Suppressor macrophage treated with lipopolysaccharide for 4 hours (primary cell): ENCODE measurements at places on chromosomes 1 and 21.

- no peak for DNase-seq
Measured at GRCh38 chr1:151541752-151542151, 1.6 kb downstream of the TUFT1 start.

- DNase-seq, result no peak
Measured at GRCh38 chr1:79220509-79220908, 214.0 kb upstream of the ADGRL4 start.

DNA sequence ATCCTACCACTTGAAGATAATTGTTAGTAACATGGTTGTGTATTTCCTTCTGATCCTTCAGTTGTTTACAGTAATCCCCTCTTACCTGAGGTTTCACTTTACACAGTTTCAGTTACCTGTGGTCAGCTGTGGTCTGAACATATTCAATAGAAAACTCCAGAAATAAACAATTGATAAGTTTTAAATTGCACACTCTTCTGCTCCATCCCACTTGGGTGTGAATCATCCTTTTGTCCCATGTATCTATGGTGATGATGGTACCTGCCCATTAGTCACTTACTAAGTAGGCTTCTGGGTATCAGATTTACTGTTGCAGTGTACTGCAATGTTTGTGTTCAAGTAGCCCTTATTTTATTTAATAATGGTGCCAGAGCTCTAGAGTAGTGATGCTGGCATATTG, 62.5 kb downstream of the OSBPL9 start:
- DNase-seq, result no peak

GRCh38 chr1:234270581-234271242, 102.5 kb upstream of the COA6 start:
- DNase-seq, result no peak

DNA sequence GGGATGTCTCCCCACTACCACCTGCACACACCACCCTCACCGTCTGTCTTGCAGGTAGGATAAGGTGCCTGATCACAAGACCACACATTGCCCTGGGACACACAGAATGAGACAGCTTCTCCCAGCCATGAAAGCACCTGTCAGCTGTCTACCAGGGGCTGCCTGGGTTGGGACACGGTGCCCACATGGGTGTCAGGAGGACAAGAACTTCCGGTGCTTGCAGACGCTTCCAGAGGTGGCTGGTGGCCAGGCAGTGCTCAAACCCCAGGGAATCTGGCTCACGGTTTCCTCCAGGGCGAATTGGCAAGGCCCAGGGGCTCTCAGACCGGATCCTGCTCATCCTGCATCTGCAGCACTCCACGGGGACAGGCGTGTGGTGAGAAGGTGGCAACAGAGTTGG, 182.6 kb upstream of the ARHGEF16 start:
- no peak for DNase-seq

DNA sequence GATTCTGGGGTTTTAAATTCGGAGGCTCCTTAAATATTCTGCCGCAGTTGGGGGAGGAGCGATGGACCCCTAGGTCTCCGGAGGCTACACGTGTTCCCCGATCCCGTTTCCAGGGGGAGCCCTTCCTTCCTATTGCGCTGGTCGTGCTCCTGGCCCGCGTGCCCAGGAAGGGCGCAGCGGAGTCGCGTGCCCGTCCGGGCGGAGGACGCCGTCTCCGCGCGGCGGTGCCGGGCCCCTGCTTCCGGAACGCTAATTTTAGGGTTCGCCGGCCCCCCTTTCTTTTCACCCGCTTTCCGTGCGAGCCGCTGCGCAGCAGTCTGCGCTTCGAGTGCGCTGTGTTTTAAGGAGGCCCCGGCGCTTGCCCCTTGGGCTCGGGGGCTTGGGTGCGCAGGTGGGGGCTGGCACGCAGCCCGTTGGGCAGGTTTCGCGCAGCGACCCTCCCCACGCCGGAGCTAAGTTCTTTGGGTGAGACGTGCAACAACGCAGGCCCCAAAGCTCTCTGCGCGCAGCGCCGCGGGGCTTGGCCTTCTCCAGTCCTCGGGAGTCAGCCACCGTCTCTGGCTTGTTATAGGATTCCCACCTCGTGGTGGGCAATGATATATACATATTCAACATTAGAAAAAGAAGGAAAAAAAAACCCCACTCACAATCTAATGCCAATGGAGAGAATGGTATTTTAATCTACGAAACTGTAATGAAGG, 43.5 kb upstream of the DNAJC6 start:
- peak; percentile 25 for DNase-seq

GRCh38 chr1:108059945-108060344, 95.0 kb upstream of the VAV3 start:
- peak; percentile 59 for DNase-seq

- DNase-seq, result peak; percentile 37
Measured at GRCh38 chr21:34885626-34886239, 163.4 kb downstream of the RUNX1 start.

GRCh38 chr1:199858856-199859255, 168.7 kb upstream of the NR5A2 start:
- DNase-seq, result no peak

DNA sequence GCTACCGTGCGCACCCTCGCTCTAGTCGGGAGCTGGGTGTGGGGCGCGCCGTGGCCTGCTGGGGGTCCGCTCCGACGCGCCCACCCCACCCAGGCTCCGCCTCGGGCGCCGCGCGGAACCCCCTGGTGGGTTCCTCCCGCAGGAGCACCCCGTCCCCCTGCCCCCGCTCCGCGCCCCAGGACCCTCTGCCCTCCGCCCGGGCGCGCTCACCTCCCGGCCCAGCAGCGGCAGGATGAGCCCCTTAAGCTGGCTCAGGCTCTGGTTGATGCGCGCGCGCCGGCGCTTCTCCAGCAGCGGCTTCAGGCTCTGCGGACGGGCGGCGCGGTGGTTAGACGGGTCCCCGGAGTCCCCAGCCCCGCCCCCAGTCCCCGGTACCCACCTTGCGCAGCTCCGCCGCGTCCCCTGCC, 319 bp downstream of the HES2 start:
- DNase-seq, result no peak

DNA sequence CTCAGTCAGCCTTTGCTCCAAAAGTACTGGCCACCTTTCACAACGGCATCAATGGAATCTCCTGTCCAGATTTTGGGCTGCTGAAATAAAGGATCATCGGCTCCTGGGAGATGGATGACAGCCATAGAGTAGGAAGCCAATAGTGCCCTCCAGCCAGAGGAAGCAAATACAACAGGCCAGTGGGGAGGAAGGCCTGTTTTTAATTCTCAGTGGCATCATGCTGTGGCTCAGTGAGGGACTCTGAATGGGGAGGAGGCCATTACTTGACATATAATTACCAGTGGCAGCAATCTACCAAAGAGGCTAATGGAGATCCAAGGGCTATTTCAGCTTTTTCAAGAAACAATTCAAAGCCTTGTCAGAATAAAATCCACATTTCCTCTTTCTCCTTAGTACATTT, 26.7 kb downstream of the COLGALT2 start:
- no peak for DNase-seq

GRCh38 chr1:160085686-160086455, 4.5 kb downstream of the KCNJ9 start:
- peak; percentile 91 for DNase-seq

- DNase-seq, result no peak
Measured at GRCh38 chr1:112790920-112791722, 76.0 kb upstream of the PPM1J start.

GRCh38 chr1:67158401-67158800, 7.9 kb upstream of the IL23R start:
- DNase-seq, result no peak

GRCh38 chr1:159958719-159959380, 4.8 kb upstream of the SLAMF9 start:
- DNase-seq, result no peak

GRCh38 chr21:45478115-45478801, 64.0 kb downstream of the SLC19A1 start:
- DNase-seq, result peak; percentile 88

DNA sequence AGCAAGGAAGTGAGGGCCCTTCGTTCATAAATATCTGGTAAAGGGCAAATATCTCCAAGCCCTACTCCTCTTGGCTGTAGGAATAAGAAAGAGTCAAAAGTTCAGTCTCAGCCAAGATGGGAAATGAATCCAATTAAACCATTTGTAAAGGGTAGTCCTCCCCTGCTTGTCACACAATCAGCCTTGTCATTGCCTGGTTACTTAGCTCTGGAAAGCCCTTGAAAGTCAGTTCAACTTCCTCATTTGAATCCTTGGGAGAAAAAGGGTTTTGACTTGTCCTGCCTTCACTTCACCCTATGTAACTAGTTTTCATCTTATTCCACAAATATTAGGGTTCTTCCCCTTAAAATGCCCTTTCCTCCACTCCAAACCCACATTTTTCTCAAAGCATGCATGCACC, 100.0 kb downstream of the ELAVL4 start:
- DNase-seq, result peak; percentile 26

DNA sequence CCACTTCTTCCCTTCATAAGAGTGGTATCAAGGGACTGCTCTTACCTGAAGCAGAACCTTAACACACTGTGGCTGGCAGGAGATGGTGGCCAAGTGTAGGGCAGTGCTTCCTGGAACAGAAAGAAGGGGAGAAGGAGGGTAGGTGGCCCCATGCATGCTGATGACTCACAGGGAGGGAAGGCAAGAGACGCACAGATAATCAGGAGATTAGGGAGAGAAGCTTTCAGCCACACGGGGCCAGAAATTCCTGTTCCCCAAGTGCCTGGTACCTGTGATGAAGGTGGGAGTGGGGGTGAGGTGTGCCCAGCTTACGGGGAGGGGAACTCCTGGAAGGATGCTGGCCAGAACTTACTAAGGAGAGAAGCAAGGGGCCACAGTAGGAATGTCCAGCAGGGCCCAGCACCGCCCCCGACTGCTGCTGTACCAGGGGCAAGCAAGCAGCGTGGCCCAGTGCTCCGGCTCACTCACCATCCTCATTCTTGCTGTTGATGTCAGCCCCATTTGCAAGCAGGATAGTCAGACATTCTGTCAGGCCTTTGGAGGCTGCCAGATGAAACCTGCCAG, 7.7 kb downstream of the ANKRD35 start:
- no peak for DNase-seq

DNA sequence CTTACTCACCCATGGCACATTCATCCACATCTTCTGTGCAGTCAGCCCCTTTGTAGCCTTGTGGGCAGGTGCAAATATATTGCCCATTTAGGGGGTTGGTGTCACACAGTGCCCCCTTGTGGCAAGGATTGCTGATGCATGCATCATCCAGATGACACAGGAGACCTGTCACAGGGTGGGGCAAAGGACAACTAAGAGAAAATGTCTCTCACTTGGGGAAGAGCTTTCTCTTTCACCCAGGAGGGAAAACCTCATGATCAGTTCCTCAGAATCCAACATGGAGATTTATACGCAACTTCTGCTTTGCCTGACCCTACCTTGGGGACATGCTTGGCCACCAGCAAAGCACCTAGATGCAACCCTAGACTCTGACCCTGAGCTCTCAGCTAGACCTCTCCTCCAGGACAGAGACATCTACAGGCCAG, 71.8 kb upstream of the ADAM30 start:
- DNase-seq, result peak; percentile 80

DNA sequence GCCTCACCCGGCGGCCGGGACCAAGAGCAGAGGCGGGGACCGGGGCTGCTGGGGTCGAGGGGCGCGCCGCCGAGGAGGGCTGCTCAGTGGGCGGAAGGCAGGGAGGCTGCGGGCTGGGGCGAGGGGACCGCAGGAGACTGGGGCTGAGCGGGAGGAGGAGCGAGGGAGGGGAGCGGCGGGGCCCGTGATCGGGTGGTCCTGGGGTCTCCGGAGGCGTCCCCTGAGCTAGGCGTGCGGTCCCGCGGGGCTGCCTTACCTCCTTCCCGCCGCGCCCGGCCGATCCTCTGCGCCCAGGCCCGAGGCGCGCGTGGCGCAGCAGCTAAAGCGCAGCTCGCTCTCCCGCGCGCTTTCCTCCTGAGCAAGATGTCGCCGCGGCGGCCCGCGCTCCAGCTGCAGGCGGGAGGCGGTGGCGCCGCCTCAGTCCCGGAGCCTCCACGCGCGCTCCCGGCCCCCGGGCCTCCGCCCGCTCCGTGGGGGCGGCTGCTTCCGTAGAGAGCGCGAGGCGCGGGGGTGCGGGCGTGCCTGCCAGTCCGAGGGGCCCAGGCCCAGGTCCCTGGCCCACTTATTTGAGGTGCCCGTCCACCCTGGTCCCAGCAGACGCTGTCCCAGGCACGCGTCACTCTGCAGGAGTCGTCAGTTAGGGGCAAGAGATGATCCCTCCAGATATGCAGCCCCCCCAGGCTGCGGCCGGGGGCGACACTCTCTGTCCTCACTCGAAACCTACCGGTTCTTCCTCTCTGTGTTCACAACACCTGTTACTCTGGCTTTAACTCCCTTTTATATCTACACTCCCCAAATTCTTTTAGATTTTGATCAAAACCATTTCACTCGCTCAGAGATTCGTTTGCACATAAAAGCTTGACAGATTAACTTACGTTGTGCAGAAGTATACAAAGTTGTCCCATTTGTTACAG, at the start of gene CCSAP:
CCSAP (minus strand) TSS at position 392 of the 914 bp plus-strand sequence. CDS start 582 bp downstream, outside the sequence.
- peak; percentile 63 for DNase-seq

- no peak for DNase-seq
Measured at GRCh38 chr21:36628761-36629460, 70.0 kb upstream of the SIM2 start.

GRCh38 chr1:218617986-218618385, 272.9 kb downstream of the TGFB2 start:
- DNase-seq, result no peak

GRCh38 chr1:40653851-40654537, 11.5 kb downstream of the RIMS3 start:
- DNase-seq, result no peak

DNA sequence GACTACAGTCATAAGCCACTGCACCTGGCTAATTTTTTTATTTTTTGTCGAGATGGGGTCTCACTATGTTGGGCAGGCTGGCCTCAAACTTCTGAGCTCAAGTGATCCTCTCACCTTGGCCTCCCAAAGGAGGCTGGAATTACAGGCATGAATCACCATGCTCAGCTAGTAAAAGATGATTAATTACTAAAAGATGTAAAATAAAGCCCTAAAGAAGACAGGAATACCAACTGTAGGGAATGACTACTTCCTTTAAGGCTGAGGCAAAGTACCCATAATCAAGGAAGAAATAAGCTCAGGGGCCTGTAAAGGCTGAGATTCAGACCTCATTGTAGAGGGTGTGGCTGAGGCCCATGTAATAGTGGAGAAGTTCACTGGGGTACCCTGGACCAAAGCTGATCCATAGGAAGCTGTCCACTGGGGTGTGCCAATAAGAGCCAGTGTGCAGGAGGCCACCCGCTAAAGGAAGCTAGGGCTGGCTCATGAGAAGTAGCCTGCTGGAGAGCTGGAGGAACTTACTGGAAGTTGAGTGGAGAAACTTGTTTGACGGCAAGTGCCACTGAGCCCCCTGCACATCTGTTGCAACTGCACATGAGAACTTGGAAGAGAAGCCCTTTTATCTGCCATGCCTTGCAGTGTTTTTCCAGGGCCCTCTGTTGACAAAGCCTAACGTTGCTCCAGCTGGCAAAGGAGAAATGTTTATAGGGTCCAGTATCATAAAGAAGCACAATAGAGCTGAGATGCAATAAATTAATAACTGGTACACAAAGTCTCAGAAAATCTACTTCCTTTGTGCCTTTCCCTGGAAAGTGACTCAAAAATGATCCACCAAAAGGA, 17.8 kb upstream of the SERTAD4 start:
- no peak for DNase-seq

DNA sequence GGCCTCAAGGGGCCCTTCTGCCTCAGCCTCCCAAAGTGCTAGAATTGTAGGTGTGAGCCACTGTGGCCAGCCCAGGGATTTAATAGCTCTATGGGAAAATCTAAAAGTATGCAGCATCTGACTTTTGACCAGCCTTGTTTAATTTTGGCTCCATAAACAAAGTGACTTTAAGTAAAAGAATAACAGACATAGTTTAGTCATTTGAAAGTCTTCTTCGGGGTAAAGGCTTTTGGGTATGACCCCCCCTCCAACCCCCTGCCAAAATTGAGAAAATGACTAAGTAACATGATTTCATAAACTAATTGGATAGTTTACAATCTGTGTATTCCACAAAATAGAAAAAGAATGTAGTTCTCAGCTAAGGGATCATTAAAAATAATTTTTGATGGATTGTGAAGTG, 17.0 kb downstream of the GPBP1L1 start:
- DNase-seq, result no peak
